ENCODE measurements at places on chromosomes 6 and 20.

- DNase-seq = no peak
These were observed 149.5 kb upstream of the RPS6KA2 start for GRCh38 chr6:166776571-166776970.

GRCh38 chr6:21504790-21505189 lies 88.8 kb upstream of the SOX4 start:
- no peak for DNase-seq

- no peak for DNase-seq
These were observed 12.3 kb downstream of the SLC17A2 start for GRCh38 chr6:25918083-25918683.

GRCh38 chr6:159056003-159056402 lies 11.2 kb upstream of the TAGAP start:
- no peak for DNase-seq

GRCh38 chr20:62984666-62985443 lies 21.9 kb downstream of the BHLHE23 start:
- DNase-seq = no peak

DNA sequence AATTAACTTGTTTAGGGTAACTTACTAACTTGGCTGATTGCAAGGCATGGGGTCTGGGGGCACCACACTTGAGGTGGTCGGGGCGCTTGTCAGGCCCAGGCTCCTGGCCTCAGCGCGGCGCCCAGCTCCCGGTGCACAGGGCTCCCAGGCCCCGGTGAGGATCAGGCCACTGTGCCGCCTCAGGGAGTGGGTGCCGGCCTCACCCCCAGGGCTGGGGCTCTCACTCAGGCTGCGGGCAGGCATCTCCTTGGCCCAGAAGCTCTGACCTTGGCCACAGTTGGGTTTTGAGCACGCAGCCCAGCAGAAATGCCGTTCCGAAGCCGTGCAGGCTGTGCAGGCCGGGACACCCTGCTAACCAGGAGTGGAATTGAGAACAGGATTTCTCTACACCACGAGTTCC lies 37.8 kb upstream of the BHLHE23 start:
- no peak for DNase-seq

GRCh38 chr20:40815156-40816038 lies 126.4 kb upstream of the MAFB start:
- DNase-seq = no peak

GRCh38 chr20:48404598-48404997 lies 423.2 kb downstream of the PREX1 start:
- no peak for DNase-seq

DNA sequence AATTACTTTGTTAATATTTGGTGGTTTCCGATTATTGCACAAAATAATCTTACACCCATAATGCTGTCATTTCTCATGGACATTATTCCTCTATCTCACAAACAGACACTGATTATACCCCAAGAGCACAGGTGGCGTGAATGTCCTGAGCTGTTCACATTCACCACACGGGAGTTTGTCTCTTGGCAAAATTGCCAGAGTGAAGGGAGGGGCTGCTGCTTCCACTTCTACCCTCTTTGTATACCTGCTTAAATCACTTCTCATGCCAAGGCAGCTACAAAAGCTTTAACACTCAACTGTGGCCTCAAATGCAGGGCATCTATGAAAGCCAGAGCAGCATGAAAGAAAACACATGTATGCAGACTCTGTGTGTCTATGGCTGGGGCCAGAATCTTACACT lies 41.9 kb upstream of the SLA2 start:
- no peak for DNase-seq

DNA sequence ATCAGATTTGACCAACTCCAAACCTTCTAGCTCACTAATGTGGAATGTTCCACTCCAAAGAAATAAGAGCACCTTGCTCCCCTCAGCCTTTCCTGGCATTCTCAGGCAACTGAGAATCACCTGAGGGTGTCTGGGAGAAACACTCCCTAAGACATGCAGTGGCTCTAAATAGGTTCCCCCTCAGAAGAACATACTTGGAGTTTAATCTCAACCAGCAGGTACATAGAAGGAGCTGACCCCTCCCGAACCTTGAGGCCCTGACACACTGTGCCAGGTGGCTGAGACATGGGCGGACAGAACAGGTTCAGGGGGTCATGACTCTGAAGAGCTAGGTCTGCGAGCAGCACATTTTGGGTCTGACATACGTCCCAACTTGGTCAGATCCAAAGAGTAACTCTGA lies 107.6 kb upstream of the MAP3K4 start:
- DNase-seq = no peak

DNA sequence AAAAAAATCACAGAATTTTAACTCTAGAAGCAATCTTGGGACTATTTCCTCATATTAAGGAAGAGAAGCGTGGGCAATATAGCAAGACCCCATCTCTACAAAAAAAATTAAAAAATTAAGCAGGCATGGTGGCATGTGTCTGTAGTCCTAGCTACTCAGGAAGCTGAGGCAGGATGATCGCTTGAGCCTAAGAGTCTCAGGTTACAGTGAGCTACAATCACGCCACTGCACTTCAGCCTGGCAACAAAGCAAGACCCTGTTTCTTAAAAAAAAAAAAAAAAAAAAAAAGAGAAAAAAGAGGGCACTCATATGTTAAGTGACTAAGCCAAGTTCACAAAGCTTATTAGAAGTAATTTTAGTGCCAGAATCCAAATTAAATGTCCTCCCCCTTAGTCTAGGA lies 100.8 kb downstream of the SESN1 start:
- no peak for DNase-seq

GRCh38 chr6:145798530-145798929 lies 16.1 kb downstream of the FBXO30 start:
- no peak for DNase-seq

DNA sequence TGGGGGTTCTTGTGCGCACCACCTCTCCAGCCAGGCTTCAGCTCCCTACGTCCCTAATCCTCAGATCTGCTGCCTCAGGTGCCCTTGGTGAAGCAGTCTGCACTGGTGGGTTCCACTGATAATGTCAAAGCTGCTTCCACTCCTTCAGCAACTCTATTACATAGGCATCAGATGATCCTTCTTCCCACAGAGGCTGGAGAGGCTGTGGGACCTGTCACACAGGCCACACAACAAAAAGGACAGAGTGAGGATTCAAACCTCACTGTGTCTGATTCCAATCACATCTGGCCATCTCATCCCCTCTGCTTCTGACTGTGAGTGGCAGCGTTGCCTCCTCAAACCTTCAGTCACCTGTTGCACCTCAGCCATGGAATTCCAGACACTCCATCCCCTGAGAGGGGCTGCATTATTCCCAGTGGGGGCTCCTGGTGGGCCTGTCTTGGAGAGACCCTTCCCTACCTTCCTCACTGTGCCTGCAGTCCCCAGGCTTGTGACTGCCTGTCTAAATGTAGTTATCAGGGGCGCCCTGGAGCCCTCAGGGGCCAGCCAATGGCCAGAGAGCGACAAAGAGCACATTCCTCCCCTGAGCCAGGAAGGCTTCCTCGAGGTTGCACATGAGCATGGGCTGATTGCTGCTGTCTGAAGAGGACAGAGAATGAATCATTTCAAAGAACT lies 211.4 kb upstream of the ECI2 start:
- no peak for DNase-seq

DNA sequence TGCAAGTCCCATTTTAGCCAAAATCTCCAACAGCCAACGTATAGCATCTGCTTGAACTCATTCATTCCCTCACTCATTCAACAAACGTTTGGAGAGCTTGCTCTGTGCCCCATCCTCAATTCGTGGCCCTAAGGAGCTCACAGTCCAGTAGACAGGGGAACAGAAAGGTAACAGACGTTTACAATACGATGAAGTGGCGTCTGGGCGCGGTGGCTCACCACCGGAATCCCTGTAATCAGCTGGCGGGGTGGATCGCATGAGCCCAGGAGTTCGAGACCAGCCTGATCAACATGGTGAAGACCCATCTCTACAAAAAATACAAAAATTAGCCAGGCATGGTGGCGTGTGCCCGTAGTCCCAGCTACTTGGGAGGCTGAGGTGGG lies 790 bp upstream of the E2F1 start:
- no peak for DNase-seq

GRCh38 chr6:51099201-51099600 lies 280.5 kb downstream of the TFAP2B start:
- DNase-seq = no peak

GRCh38 chr6:106670236-106670635 lies 40.9 kb downstream of the QRSL1 start:
- no peak for DNase-seq

DNA sequence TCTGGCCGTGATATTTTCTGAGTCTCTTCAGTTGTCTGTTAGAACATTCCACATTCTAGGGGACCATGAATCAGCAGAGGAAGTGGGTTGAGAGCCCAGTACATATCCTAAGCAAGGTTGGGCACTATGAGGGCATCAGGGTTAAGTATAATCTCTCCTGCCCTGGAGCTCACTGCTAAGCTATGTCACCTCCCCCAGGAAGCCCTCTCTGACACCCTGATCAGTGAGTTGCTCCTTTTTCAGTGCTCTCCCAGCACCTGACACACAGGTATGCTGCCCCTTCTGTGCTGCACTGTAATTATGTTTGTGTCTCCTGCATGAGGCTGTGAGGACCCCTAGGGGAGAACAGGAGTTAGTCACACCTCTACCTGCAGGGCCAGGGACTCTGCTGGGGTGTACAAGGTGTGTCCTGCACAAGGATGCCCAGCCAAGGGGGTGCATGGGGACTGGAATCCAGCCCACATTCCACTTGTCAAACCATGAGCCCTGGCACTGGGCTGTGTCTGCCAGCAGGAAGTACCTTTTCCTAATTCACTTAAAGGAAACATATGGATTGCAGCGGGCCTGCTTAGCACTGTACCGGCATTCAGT lies 3.9 kb downstream of the RAB44 start:
- DNase-seq = no peak

DNA sequence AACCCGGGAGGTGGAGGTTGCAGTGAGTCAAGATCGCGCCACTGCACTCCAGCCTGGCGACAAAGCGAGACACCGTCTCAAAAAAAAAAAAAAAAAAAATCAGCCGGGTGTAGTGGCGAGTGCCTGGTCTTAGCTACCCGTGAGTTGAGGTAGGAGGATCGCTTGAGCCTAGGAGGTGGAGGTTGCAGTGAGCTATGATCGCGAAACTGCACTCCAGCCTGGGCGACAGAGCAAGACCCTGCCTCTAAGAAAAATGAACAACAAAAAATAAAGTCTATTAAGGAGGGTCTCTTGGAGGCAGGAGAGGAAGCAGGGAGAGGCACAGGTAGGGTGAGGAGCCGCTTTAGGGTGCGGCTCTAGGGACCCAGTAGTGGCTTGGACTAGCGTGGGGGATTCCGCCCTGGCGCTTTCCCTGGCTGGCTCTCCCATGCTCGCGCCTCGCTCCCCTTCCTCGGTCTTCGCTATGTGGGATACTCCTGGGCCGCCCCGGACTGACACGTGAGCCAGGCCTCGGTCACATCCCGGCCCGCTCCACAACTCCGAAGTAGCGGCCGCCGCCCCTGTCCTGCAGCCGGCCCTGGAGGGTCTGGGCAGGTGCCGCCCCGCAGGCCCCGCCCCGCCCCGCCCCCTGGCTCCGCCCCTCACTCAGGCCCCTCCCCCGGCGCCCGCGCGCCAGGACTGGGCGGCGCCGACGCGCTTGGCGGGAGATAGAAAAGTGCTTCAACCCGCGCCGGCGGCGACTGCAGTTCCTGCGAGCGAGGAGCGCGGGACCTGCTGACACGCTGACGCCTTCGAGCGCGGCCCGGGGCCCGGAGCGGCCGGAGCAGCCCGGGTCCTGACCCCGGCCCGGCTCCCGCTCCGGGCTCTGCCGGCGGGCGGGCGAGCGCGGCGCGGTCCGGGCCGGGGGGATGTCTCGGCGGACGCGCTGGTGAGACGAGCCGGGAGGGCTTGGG lies at the start of gene MYBL2:
Gene MYBL2 (plus strand): TSS at position 739 of the 953 bp plus-strand sequence. CDS start 170 bp downstream, at position 909.
- DNase-seq = peak; percentile 25

DNA sequence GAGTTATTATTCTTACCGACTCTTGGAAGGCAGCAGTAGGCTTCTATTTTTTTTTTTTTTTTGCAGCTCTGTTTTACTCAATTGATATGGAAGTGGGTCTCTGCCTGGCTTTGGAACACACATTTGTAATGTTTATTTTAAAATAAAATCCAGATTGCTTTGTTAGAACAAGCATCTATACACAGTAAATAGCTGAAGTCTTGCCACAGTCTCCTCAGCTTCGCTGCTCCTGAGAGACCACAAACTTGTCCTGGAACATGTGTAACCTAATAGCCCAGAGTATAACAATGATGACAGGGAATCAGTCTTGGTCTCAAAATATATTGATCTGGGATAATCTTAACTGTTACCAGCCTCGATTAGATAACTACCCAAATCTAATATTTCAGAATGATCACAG lies 299.8 kb upstream of the NOX3 start:
- no peak for DNase-seq

GRCh38 chr20:62368976-62369814 lies 2.1 kb upstream of the LAMA5 start:
- no peak for DNase-seq

- no peak for DNase-seq
These were observed 655.0 kb downstream of the QKI start for GRCh38 chr6:164069350-164069990.

DNA sequence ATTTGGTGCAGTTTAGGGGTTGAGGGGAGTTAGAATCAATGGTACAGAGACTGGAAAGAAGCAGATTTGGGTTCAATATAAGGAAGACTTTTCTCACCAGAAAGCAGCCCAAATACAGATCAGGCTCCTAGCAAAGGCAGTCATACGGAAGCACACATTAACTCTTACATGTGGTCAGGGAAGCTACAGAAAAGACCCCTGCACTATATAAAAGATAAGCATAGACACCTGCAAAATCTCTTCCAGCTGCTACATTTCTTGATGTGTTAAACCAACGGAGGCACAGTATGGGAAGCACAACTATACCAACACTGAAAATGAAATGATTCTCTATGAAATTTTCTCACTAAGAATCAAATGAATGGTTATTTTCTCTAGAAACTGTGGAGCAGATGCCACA lies 150.8 kb downstream of the GMDS start:
- no peak for DNase-seq

DNA sequence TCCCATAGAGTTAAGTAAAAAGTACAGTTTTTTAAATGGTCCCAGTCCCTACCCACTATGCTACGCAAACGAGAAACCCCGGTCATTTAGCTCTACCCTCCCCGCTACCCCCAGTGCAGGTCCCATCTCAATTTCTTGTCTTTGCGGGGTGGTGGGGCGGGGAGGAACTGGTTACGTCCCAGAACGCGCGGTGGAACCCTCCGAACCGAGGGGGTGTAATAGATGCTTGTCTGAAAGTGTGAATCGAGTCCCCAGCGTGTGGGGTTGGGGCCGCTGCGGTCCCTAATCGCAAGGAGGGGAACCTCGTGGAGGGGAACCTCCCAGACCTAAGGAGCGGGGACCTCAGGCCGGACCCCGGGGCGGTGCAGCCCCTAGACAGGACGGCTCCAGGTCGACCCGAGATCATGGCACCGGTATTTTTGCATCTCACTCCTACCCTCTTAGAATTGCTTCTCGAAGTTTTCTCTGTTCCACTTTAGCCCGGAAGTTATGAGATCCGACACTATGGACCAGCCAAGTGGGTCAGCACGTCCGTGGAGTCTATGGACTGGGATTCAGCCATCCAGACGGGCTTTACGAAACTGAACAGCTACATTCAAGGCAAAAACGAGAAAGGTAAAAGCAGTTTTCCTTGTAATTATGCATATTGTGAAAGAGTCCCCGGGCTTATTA lies 779 bp downstream of the HEBP2 start:
- DNase-seq = no peak

GRCh38 chr6:96391776-96392360 lies 129.7 kb upstream of the UFL1 start:
- DNase-seq = no peak

GRCh38 chr6:79084693-79085092 lies 6.6 kb upstream of the PHIP start:
- DNase-seq = no peak

- DNase-seq = no peak
These were observed 29.0 kb downstream of the ADGRF4 start for GRCh38 chr6:47727391-47727790.

All from activated CD8-positive, alpha-beta memory T cell treated with anti-CD3 and anti-CD28 coated beads for 4 hours (primary cell).